Right atrium auricular region (tissue), 2 donors: ENCODE measurements at places on chromosomes 3 and 15. TPM values are rescaled to one million over a fixed set of nuclear protein-coding genes. Genes with fewer than 3 reads are reported as not detected.

DNA sequence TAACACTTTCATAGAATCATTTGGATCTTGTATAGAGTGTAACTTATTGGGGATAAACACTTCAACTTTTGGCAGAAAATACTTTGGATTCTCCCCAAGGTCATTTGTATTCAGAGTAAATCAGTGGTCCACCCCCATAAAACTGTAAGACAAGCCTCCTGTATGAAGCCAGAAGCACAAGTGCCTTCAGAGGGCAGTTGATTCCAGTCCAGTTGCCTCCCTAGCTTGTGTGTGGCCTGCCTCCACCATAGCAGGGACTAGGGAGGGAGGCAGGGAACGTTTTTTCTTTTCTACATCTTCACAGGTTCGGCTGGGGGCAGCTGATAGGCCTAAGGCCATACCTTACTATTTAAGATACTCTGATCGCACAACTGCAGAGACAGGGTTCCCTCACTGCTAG, 11.6 kb downstream of the GORASP1 start:
- no peak for DNase-seq

- DNase-seq = no peak
Measured at GRCh38 chr15:28892789-28893610, 7.2 kb downstream of the APBA2 start.

DNA sequence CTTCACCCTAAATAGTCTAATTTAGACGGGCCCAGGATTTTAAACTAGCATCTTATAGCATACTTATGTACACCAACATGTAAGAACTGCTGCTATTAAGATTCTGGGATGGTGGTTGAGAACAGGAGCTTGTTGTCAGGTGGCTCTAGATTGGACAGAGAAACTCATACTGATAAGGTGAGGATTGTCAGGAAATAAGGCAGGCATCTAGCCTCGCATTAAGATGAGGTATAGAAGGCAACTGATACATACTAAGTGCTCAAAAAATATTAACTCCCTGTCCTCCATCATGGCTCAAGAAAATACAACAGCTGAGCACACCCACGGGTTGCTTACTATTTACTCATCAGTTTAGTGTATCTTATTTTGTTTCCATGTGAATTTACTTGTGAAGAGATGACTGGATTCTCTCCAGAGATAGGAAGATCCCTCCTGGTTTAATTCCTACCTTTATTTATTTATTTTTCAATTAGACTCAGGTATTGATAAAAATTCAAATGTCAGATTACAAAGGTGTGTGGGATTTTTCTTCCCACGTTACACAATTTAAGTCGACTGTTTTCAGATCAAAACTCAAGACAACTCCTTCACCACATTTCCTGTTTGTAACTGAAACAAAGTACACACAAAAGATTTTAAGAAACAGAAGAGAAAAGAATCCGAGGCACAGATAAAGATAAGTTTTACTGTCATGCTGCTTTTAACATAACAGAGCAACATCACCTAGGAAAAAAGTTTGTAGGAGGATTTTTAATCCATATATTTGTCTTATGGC, at the start of gene TRAT1:
TSS of gene TRAT1 (plus strand) at position 664 of the 775 bp plus-strand sequence. CDS start 142 bp downstream, outside the sequence.
- DNase-seq = no peak

The CHDH gene
- total RNA-seq = 2.2 TPM

GRCh38 chr3:150806185-150806835, 43.3 kb upstream of the SIAH2 start:
- no peak for DNase-seq
